ENCODE measurements at places on chromosomes 1 and 21. TPM values are rescaled to one million over a fixed set of nuclear protein-coding genes. Genes with fewer than 3 reads are reported as not detected.

GUCA2A gene
- not detected for total RNA-seq

NBPF4 gene
- not detected for total RNA-seq

TAL1 gene
- 0.19 TPM for total RNA-seq

B3GALT5 gene
- under 0.01 TPM for total RNA-seq

OR10K2 gene
- total RNA-seq, result not detected

DYNLT5 gene
- total RNA-seq, result 2.5 TPM

AADACL4 gene
- not detected for total RNA-seq
